ENCODE measurements at places on chromosomes 11 and 22.

DNA sequence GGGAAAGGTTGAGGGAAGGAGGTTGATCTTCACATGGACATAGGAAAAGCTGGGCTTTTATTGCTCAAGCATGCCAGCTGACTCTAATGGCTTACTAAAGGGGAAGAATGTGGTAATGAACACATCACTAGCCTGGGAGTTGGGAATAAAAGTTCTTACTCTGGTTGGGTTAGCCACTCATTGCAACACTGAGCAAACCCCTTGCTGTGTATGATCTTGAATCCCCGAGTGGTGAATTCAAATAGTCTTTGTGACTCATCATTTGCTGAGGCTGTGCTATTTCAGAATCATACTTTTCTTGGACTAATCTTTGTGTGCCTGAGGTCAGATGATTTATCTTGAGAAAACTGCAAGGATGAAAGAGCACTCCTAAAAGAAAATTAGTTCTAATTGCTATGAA is 304.1 kb upstream of the ANO5 start:
- no peak overlapping the region for H3K27ac ChIP-seq
- no peaks in the 10 kb centered on the region for H3K27me3 ChIP-seq
- no peak for DNase-seq
- no peaks in the 10 kb centered on the region for H3K4me1 ChIP-seq
- H3K36me3 ChIP-seq = no peaks in the 10 kb centered on the region

DNA sequence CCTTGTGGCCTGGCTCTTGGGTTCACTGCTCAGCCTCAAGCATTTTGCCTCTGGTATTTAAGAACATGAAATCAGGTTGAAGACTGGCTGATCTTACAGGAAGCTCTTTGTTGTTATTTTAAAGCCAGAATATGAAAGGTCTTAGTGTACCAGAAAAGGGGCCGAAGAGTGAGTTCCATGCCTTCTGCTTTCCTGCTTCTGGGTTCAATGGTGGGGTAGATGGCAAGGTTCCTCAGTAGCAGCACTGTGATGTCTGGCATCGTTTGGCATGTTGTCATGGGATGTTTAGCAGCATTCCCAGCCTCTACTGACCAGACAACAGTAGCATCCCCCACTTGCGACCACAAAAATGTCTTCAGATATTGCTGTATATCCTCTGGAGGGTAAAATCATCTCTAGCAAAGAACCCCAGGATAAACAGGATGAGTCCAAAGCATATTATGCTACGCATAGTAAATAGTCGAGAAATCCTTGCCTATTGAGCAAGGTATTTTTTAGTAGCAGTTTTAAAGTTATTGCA is 2.4 kb downstream of the VPS26B start:
- H3K4me3 ChIP-seq = no peak overlapping the region
- no peaks in the 10 kb centered on the region for H3K36me3 ChIP-seq
- DNase-seq = no peak
- H3K4me1 ChIP-seq = peaks cover 68% of the 10 kb centered on the region
- H3K27me3 ChIP-seq = no peaks in the 10 kb centered on the region

- H3K36me3 ChIP-seq = no peaks in the 10 kb centered on the region
- H3K4me1 ChIP-seq = no peaks in the 10 kb centered on the region
- no peak for DNase-seq
- no peak overlapping the region for H3K27ac ChIP-seq
These were observed 13.9 kb downstream of the CTNND1 start for GRCh38 chr11:57775491-57775890.

DNA sequence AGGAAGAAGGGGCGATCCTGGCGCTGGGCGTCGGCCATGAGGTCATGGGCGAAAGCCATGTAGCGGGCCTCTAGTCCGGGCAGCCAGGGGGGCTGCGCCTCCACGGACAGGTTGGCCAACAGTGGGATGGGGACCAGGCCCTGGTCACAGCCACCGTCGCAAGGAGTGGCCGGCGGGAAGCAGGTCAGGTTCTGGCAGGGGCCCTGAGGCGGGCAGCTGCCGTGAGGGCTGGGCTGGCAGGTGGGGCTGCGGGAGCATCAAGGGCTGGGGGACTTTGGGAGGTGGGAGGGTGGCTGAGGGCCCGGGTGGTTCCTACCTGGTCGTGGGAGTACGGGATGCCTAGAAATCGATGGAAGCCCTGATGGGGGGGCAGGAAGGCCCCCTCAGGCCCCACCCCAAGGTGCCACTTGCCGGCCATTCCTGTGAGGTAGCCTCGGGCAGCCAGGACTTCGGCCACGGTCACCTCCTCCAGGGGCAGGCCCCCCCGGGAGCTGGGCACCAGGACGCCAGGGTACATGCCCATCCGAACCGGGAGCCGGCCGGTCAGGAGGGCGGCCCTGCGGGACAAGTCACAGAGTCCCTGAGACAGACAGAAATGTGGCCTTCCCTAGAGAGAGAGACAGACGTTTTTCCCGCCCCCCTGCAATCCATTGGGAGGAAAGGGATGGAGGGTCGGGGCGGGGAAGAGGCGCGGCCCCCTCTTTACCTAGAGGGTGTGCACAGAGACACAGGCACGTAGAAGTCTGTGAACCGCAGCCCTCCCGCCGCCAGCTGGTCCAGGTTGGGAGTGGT is 906 bp downstream of the ARSA start:
- H3K4me3 ChIP-seq = peak overlapping the region; percentile 84
- H3K4me1 ChIP-seq = peaks cover 43% of the 10 kb centered on the region
- H3K27ac ChIP-seq = peak overlapping the region; percentile 53
- no peaks in the 10 kb centered on the region for H3K27me3 ChIP-seq

GRCh38 chr11:78504708-78505107 is 70.0 kb downstream of the NARS2 start:
- H3K27me3 ChIP-seq = no peaks in the 10 kb centered on the region
- H3K4me3 ChIP-seq = no peak overlapping the region
- H3K4me1 ChIP-seq = no peaks in the 10 kb centered on the region
- no peak for DNase-seq
- no peak overlapping the region for H3K27ac ChIP-seq
- H3K36me3 ChIP-seq = no peaks in the 10 kb centered on the region

- DNase-seq = peak; percentile 43
- H3K4me3 ChIP-seq = peak overlapping the region; percentile 15
- no peaks in the 10 kb centered on the region for H3K27me3 ChIP-seq
- H3K27ac ChIP-seq = peak overlapping the region; percentile 84
These were observed 56.8 kb downstream of the CD6 start for GRCh38 chr11:61028135-61028729.

GRCh38 chr11:77151804-77152509 is 23.9 kb downstream of the MYO7A start:
- H3K4me1 ChIP-seq = peaks cover 63% of the 10 kb centered on the region
- no peak overlapping the region for H3K27ac ChIP-seq
- no peaks in the 10 kb centered on the region for H3K36me3 ChIP-seq
- DNase-seq = peak; percentile 12
- no peak overlapping the region for H3K4me3 ChIP-seq

DNA sequence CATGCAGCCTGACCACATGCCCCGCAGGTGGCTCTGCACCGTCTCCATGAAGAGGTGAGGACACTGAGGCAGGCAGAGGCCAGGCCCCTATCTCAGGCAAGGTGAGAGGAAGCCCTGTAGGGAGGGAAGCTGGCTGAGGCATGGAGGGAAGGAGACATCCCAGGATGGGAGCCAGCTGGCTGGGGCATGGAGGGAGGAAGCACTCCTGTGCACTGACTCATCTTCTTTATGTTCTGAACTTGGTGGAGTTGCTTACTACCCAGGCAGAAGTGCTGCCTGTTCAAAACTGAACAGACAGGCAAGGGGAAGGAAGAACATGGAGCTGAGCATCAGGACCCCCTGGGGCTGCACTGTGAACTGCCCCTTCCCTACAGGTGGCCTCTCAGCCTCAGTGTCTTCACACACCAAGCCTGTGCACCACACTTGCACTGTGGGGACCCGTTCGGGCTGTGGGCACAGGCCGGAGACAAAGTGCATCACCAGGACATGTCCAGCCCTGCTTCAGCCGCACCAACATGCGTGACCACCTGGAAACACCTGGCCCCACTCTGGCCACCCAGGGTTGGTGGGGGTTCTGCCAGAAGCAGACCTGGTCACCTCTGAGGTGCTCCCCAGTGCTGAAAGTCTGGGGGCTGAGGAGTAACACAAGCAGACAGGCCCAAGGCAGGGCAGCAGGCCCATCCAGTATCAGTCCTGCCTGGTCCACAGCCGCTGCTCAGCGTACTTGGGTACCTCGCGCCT is 55.5 kb downstream of the DGCR2 start:
- no peaks in the 10 kb centered on the region for H3K4me1 ChIP-seq
- peaks cover 95% of the 10 kb centered on the region for H3K36me3 ChIP-seq
- no peaks in the 10 kb centered on the region for H3K27me3 ChIP-seq
- no peak overlapping the region for H3K4me3 ChIP-seq
- no peak overlapping the region for H3K27ac ChIP-seq

GRCh38 chr11:13229136-13229535 is 48.5 kb upstream of the BMAL1 start:
- H3K27me3 ChIP-seq = peaks cover 5% of the 10 kb centered on the region
- H3K36me3 ChIP-seq = no peaks in the 10 kb centered on the region
- no peaks in the 10 kb centered on the region for H3K4me1 ChIP-seq
- H3K27ac ChIP-seq = no peak overlapping the region

- H3K4me3 ChIP-seq = no peak overlapping the region
- H3K27me3 ChIP-seq = no peaks in the 10 kb centered on the region
- no peak overlapping the region for H3K27ac ChIP-seq
- no peak for DNase-seq
- H3K4me1 ChIP-seq = no peaks in the 10 kb centered on the region
These were observed 87.3 kb downstream of the NAT10 start for GRCh38 chr11:34192481-34193401.

- no peaks in the 10 kb centered on the region for H3K27me3 ChIP-seq
- H3K4me3 ChIP-seq = no peak overlapping the region
- no peak for DNase-seq
- peaks cover 7% of the 10 kb centered on the region for H3K4me1 ChIP-seq
- H3K27ac ChIP-seq = no peak overlapping the region
- no peaks in the 10 kb centered on the region for H3K36me3 ChIP-seq
These were observed 18.3 kb downstream of the FADS3 start for GRCh38 chr11:61872935-61873565.

DNA sequence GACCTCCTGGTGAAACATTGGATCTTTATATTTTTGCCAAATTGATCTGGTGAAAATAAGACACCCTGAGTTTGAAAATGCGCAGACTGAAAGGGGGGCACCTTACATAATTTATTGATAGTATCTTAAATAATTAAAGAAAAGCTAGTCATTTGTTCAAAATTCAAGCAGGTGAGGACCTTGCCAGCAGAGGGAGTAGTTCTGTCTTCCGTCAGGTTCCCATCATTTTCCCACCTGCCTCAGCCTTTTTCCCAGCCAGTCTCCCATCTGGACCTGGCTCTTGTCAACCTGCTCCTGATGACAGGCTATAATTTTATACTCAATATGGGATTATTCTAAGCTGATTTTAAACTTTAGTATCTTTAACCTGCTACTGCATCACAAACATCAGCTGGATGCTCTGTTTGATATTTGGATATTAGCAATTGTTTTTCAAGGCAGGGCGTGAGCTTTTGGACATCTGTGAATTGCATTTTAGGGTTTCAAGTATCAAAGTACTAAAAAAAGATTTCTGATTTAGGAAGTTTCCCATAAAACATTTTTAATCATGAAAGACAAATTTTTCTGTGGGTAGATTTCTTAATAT is 132.0 kb downstream of the ELP4 start:
- DNase-seq = no peak
- H3K27me3 ChIP-seq = no peaks in the 10 kb centered on the region
- no peak overlapping the region for H3K27ac ChIP-seq
- no peak overlapping the region for H3K4me3 ChIP-seq
- H3K4me1 ChIP-seq = no peaks in the 10 kb centered on the region
- no peaks in the 10 kb centered on the region for H3K36me3 ChIP-seq

- no peaks in the 10 kb centered on the region for H3K27me3 ChIP-seq
- H3K36me3 ChIP-seq = no peaks in the 10 kb centered on the region
- no peak for DNase-seq
- peaks cover 4% of the 10 kb centered on the region for H3K4me1 ChIP-seq
- no peak overlapping the region for H3K27ac ChIP-seq
These were observed 16.9 kb upstream of the SPTY2D1 start for GRCh38 chr11:18650859-18651557.

DNA sequence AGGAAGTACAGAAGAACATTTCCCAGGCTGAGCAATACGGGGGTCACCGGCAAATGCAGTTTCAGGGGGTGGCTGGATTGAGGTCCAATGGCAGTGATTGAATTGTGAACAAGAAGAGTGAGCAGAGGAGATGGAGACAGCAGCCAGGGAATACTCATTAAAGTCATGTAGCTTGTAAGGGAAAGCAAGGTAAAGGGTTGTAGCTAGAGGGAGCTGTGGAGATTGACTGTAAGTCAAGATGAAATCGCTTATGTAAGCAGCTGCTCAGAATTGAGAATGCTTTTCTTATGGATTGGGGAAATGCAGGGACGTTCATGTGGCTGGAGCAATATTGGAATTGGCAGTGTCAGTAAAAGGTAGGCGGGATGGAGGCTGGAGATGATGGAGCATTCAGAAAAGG is 111.4 kb upstream of the TBCEL start:
- no peaks in the 10 kb centered on the region for H3K4me1 ChIP-seq
- H3K27me3 ChIP-seq = no peaks in the 10 kb centered on the region
- no peak for DNase-seq
- no peak overlapping the region for H3K27ac ChIP-seq
- no peak overlapping the region for H3K4me3 ChIP-seq
- H3K36me3 ChIP-seq = no peaks in the 10 kb centered on the region

DNA sequence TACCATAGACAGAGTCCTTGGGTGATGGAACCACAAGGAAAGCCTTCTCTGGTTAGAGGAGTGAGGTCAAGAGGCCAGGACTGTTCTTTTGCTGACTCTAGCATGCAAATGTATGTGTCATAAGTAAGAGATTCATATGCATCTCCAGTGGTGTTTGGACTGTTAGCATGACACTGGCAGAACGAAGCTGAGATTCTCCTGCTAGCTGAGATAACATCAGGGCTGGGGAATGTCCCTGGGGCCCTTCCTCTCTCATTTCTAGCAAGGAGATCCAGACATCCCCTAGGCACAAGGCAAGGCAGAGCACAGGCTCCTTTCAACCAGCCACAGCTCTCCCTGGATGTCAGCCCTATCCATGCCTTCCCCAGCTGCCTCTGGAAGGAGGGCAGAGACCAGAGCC is 711.3 kb downstream of the OPCML start:
- H3K4me1 ChIP-seq = no peaks in the 10 kb centered on the region
- DNase-seq = no peak
- no peaks in the 10 kb centered on the region for H3K36me3 ChIP-seq
- no peaks in the 10 kb centered on the region for H3K27me3 ChIP-seq
- H3K27ac ChIP-seq = no peak overlapping the region
